ENCODE measurements at places on chromosomes 6 and 20. TPM values are rescaled to one million over a fixed set of nuclear protein-coding genes. Genes with fewer than 3 reads are reported as not detected.

The EFCAB8 gene
- 0.30 TPM for total RNA-seq

The RAET1G gene
- total RNA-seq, result not detected

The HRH3 gene
- not detected for total RNA-seq

The ADISSP gene
- total RNA-seq, result 37.0 TPM

The IL17F gene
- total RNA-seq, result not detected

The MATN4 gene
- total RNA-seq, result 0.64 TPM

The MYL9 gene
- 0.96 TPM for total RNA-seq

The ARMH2 gene
- 0.28 TPM for total RNA-seq

The MTHFD1L gene
- total RNA-seq, result 54.1 TPM

The WFDC5 gene
- total RNA-seq, result not detected

The VGLL2 gene
- total RNA-seq, result not detected

The CST9L gene
- total RNA-seq, result not detected

The GPLD1 gene
- total RNA-seq, result 0.58 TPM

The RIPPLY2 gene
- not detected for total RNA-seq

The KCNS1 gene
- 0.18 TPM for total RNA-seq

The ANGPT4 gene
- not detected for total RNA-seq

The ERVFRD-1 gene
- total RNA-seq, result not detected

The PDE7B gene
- total RNA-seq, result 3.5 TPM

The BTBD9 gene
- 11.0 TPM for total RNA-seq

The CCNC gene
- 39.3 TPM for total RNA-seq

The SLC44A4 gene
- total RNA-seq, result not detected

The C6orf132 gene
- 0.16 TPM for total RNA-seq

The RPP40 gene
- 4.6 TPM for total RNA-seq

The ZCCHC3 gene
- 28.2 TPM for total RNA-seq

The TMEM244 gene
- 0.99 TPM for total RNA-seq

The ARMC12 gene
- 0.45 TPM for total RNA-seq

The IP6K3 gene
- not detected for total RNA-seq

The CLVS2 gene
- not detected for total RNA-seq

The SMOC2 gene
- not detected for total RNA-seq

The DST gene
- 4.0 TPM for total RNA-seq

The RBPJL gene
- total RNA-seq, result not detected
